ENCODE measurements at places on chromosomes 4 and X. TPM values are rescaled to one million over a fixed set of nuclear protein-coding genes. Genes with fewer than 3 reads are reported as not detected.

IL2 gene
- polyA plus RNA-seq: not detected

AVPR2 gene
- polyA plus RNA-seq: not detected

PHEX gene
- 0.35 TPM for polyA plus RNA-seq

STPG2 gene
- polyA plus RNA-seq: not detected

MTMR1 gene
- 17.0 TPM for polyA plus RNA-seq

RPGR gene
- polyA plus RNA-seq: 1.2 TPM

KLB gene
- polyA plus RNA-seq: not detected

DCAF4L1 gene
- polyA plus RNA-seq: 0.05 TPM

NEUROG2 gene
- polyA plus RNA-seq: not detected

FAM133A gene
- polyA plus RNA-seq: 0.05 TPM

DUSP9 gene
- polyA plus RNA-seq: 0.05 TPM

DNA sequence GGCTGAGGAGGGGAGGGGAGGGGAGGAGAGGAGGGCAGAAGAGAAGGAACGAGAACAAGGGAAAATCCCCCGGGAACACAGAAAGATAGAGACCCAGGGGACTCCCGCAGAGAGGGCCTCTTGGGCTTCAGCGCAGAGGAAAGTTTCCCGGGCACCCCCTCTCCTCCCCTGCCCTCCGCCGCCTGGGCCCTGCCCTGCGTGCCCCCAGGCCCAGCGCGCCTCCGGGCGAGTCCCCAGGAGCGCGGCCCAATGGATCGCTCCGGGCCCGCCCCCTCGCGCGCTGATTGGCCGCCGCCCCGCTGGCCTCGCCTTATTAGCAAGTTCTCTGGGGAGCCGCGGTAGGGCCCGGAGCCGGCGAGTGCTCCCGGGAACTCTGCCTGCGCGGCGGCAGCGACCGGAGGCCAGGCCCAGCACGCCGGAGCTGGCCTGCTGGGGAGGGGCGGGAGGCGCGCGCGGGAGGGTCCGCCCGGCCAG lies at the start of gene MSX1:
TSS of gene MSX1 (plus strand) at position 341 of the 474 bp plus-strand sequence. CDS start 235 bp downstream, outside the sequence.
- peak; percentile 91 for DNase-seq

GRCh38 chr4:182354867-182355266 lies 111.7 kb downstream of the TENM3 start:
- DNase-seq: no peak

GRCh38 chr4:184250795-184251669 lies 33.4 kb upstream of the ENPP6 start:
- DNase-seq: peak; percentile 70

GRCh38 chrX:36684053-36684452 lies 324.1 kb upstream of the FAM47C start:
- no peak for DNase-seq

DNA sequence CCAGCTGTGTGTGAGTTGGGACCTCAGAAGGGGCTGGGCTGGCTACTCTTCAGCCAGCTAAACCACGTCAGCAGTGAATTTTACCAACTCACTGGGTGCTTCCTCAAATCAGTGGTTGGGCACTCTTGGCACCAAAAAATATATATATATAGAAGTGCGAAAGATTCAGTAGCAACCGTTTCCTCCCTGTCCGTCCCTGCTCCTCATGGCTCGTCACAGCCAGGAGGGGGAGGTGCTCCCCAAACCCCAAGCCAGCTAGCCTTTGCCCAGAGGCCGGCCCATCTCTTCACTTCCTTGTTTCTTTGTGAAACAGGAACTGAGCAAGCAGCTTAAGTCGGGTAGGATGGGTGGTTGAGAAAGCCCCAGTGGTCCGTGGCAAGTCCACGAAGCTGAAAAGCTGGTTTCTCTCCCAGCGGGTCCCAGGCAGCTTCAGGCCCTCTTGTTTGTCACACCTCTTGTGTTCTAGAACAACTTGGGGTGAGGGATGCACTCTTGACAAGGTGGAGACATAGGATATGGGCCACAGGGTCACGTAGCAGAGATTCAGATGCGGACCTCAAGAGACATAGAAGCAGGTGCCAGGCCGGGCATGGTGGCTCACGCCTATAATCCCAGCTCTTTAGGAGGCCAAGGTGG lies 6.8 kb upstream of the SASH3 start:
- no peak for DNase-seq

DNA sequence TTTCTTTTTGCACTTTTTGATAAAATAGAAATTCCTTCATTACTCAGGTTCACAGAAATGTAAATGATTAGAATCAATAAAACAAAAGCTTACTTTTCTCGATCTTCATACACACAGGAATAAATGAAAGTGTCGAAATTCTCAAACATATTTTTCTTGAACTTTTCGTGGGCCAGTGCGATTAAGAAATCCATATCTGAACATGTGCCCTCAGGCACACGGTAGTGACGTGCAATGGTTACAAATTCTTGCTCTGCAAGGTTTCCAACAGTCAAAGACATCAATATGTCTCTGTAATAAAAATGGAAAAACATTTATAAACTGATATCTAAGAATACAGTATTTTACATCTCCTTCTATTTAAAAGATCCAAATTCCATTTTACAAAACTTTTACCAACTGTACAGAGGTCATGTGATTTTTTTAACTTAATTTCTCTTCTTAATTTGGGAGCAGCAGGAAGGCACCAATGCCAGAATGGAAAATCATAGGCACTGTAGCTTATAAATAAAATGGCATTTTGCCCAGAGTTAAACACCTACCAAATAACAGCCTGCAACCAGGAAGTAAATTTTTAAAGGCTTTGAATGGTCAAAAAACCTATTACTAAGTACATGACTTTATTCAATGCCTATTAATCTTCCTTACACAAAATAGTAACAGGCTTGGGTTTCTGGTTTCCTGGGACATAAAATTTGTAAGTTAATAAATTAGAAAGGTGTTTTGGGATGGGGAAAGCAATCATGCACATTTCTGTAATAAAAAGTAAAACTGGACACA lies 165.0 kb downstream of the EFHC2 start:
- no peak for DNase-seq

GRCh38 chrX:136835761-136836160 lies 44.8 kb downstream of the RBMX start:
- no peak for DNase-seq

- DNase-seq: no peak
Observed at GRCh38 chrX:989959-990510, 222.4 kb downstream of the CRLF2 start.

- DNase-seq: no peak
Observed at GRCh38 chrX:106599411-106599810, 12.4 kb upstream of the RADX start.

DNA sequence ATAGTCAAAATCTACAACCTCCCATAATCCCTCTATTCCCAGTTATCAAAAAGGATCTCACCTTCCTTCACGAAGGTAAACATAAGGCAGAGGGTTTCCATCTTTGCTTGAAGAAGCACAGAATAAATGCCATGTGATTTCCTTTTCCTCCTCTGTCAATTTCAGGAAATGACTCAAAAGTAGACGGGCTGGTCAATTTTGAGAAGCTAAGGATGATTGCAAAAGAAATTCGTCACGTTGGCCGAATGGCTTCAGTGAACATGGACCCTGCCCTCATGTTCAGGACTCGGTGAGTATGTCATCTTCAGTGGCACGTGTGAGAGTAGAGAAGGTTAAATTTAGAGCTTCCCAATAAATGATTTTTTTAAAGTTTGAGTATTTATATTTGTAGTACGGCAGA lies 240.2 kb downstream of the RAPGEF2 start:
- DNase-seq: no peak

DNA sequence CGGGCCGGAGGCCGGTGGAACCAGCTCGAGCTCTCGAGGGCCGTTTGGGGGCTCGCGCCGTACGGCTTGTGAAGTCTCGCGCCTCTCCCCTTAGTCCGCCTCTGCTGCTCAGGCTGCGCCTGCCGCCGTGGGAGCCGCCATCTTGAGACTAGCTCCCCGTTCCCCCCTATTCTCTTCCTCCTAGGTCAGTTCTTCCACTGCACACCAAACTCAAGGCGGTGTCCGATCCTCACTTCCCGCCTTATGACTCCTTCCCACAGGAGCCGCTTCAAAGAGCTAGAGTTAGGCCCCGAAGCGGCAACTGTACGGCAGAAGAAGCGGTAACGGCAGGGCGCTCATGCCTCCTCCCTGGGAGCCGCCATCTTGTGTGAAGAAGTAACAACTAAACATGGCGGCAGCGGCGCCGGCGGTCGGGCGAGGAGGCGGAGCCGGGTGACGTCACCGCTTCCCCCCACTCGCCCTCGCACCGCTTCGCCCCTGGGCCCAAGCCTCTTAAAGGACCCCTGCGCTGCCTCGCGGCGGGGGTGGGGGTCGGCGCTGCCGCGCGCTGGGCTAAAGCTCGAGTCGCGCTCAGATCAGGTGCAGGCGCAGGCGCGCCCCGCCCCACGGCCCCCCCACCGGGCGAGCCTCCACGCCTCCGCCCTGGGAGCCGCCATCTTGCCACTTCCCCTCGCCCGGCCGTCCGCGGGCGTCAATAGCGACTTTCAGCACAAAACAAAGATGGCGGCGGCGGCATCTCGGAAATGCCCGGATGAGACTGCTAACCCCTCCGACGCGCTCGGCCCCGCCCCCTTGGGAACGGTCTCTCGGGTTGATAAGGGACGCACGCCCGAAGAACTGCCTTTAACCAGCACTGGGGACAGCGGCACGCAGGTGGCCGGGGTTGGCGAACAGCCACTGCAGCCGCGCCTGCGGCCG lies at the start of gene HCFC1:
TSS of gene HCFC1 (minus strand) at position 369 of the 918 bp plus-strand sequence. CDS start 978 bp downstream, outside the sequence.
- peak; percentile 90 for DNase-seq

- DNase-seq: no peak
Observed at GRCh38 chrX:135436456-135436855, 14.7 kb downstream of the SMIM10L2A start.

- DNase-seq: no peak
Observed at GRCh38 chr4:16480011-16480410, 253.7 kb upstream of the TAPT1 start.

DNA sequence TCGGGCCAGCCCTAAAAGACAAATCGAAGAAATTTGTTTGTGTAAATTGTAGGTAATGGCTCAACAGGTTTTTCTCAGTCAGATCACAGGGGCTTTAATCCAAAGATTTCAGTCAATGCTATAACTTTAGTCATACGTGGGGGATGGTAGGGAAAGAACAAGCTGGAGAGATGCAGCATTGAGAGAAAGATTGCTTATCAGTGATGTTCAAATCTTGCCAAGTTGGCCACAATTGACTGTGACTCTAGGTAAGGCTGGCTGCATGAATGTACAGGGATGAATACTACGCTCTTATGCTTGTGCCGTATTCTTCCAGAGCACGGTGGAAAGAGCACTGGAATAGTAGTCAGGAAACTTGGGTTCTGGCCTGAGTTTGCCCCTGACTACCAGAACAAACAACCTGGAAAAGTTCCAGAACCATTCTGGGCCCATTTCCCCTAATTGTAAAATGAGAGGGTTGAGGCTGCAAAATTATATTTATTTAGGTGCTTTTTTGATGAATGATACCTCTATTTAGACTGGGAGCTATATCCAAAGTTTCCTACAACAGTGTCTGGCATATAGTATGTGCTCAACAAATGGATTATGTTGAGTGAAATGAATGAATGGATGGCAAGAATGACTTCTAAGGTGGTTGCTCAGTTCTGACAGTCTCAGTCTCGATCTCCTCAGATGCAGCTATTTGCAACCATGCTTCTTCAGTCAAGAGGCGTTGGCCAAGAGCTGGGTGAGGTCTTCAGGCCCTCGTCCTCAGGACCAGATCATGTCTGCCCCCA lies 44.4 kb downstream of the TSC22D3 start:
- DNase-seq: no peak

DNA sequence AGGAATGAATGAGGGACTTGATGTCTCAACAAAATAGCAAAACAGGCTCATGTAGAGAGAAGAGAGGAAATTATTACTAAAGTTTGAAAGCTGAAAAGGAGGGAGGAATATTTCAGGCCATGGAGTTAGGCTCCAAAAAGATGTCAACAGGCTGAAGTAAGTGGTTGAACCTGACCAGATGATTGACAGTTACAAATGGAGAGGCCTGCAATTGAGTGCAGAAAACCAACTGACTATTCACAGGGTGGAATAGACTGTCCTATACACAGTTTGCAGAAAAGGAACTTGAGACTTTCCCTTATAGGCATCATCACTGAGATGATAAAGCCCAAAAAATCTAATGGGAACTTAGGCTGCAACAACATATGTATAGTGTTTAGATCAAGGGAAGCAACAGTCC lies 233.3 kb downstream of the AR start:
- DNase-seq: no peak

GRCh38 chr4:20625426-20625825 lies 74.8 kb upstream of the PACRGL start:
- no peak for DNase-seq

GRCh38 chr4:40269133-40269532 lies 66.0 kb upstream of the CHRNA9 start:
- DNase-seq: no peak

- DNase-seq: no peak
Observed at GRCh38 chr4:165927366-165927765, 54.3 kb downstream of the TLL1 start.

DNA sequence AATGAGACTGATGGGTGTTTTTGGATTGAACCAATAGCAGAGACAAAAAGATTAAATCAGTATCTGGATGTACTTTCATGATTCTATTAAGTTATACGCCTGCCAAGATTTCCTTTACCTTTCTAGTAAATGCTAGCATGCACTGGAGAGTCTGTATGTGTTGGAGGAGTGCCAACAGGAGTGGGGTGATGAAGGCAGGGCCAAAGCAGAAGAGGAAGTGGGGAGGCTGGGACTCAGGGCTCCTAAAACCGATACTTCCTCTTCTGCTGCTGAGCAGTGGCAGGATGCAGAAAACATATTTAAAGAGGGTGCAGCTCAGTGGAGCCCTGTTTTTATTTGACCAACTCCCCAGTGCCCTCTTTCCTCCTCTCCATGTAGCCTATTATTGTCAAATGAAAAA lies 5.6 kb downstream of the CYSLTR1 start:
- no peak for DNase-seq

GRCh38 chr4:88225232-88226105 lies 58.9 kb downstream of the PPM1K start:
- no peak for DNase-seq

DNA sequence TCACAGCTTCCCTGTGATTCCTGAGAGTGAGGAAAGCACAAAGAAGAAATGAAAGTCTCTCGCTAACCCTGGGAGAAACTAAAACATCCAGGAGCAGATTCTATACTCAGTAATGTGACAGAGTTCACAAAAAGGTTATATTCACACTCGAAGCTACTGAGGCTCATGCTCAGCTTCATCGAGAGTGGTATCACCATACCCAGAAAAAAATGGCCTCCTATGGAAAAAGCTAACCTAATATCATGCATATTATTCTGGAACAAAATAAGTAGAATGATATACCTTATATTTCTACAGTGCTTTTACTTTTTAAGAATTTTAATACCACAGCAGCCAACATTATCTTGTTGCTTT lies 13.5 kb upstream of the CDKN2AIP start:
- DNase-seq: no peak

DNA sequence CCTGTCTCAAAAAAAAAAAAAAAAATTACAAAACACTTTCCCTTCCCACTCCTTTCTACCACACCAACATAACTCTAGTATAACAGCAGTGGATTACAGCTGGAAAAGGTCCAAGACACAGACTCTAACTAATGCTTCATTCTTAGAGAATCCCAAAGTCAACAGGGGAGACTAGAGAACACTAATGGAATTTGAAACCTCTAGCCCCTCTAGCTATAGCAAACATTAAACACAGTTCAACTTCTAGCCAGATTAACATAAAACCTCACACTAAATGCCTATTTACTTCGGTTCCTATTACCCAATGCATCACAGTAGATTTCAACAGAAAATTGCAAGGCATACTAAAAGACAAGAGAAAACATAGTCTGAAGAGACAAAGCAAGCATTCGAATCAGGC lies 10.5 kb upstream of the DHX15 start:
- no peak for DNase-seq
